ENCODE measurements at places on chromosomes 7 and 10.

DNA sequence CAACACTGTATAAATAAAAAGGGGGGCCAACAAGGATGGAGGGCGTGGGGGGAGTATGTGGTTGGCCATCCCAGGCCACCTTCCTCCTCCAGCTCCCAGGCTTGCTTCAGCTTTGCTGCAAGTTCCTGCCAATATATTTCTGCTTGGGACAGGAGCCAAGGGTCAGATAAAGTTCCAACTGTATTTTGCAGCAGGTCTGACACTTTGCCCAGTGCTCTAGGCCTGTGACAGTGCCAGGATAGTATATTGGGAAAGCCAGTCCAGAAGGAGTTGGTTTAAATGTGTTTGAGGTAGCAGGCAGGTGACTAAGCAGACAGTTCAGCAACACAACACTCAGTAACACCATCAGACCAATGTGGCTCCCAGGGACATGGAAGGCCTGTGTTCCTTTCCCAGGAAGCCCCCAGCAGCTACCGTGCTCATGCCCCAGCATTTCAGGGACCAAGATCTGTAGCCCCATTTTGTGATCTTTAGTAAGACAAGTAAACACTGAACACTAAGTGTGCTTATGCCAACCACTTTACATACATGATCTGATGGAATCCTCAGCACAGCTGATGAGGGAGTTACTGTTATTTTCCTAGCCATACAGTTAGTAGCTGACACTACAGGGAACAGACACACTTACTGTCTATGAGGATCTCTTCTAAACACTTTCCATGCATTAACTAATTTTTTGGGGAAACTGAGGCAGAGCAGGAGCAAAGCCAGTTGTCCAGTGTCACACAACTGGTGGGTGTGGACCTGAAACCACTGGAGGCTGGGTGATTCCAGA, 38.9 kb downstream of the DNAJB12 start:
- DNase-seq, result no peak

- no peak for DNase-seq
These were observed 145.0 kb downstream of the TCERG1L start for GRCh38 chr10:131166486-131166885.

DNA sequence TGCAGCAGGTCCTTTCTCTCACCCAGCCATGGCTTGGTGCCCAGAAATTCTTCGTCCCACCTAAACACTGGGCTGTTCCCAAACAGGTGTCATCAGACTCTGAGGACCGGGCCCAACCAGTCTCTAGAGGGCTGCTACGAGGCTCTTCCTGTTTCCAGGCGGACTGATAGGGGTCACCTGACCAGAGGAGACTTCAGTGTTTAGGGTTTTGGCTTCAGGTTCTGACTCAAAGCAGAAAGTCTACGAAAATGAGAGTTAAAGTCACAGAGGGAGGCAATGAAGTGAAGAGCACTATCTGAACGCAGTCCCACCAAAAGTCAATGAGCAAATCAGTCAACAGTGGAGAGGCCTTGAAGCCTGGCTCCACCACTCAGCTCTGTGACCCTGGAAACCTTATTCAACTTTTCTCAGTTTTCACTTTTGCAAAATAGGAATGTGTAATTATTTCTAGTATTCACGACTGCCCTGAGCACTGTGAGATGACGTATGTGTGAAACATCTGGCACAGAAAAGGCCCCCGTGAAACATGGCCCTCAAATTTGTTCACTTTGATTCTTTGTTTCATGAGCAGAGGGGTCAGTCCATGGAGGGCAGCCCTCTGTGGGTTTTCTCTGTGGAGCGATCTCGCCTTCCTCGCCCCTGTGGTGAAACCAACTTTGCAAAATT, 189.9 kb upstream of the PDE1C start:
- DNase-seq, result no peak

DNA sequence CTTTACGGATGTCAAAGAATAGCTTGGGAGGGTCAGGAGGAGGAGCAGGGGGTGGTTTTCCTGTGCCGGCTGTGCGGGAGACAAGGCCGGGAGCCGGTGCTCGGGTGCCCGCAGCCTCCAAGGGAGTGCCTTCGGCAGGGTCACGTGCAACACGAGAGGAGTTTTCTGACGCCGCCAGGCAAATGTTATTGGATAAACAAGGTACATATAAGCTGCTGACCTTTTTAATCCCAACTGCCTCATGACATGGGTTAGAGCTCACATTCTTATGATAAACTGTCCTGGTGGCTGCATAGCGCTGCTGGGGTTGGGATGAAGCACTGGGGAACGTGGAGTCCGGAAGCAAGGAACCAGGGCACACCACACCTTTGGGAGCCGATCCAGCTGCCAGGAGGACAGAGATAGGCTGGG, 124.8 kb upstream of the PDLIM1 start:
- DNase-seq, result no peak

DNA sequence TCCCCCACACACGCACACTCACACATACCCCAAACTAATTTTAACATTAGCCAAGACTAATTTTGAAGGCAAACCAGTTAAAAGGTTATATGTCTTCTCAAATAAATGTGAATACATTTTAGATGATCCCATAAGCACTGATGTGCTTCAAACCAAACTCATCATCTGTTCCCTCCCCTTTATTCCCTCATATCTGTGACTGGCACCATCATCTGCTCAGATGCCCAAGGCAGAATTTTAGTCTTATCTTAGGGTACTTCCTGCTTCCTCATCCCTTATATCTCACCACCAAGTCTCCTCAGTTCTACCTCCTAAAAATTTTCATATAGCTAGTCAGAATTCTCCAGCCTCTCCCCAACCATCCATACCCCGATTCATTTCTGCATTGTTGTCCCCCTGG, 80.4 kb downstream of the UPF2 start:
- DNase-seq, result no peak

GRCh38 chr7:32588657-32589056, 93.4 kb downstream of the AVL9 start:
- peak; percentile 53 for DNase-seq

- no peak for DNase-seq
These were observed 415.5 kb upstream of the COBL start for GRCh38 chr7:51732116-51732515.

- DNase-seq, result peak; percentile 53
These were observed 561.2 kb upstream of the PHF14 start for GRCh38 chr7:10412422-10413019.

- no peak for DNase-seq
These were observed 126.9 kb downstream of the CNNM2 start for GRCh38 chr10:103044942-103045489.

DNA sequence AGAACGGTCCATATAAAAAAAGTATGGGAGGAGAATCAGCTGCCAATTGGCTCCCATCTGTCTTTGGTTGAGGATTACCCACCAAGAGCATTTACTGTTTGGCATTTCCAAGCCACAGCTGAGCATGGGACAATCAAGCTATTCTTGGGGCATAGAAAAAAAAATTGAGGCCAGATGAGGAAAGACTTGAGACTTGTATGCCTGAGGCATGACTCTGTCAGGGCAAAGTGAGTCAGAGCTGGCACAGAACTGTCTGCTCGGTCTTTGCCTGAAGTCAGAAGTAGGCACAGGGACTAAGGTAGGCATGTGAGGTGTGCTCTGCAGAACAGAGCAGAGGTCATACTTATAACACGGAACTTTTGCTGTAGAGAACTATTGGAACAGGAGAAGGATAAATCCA, 126.5 kb upstream of the CHRM2 start:
- no peak for DNase-seq

DNA sequence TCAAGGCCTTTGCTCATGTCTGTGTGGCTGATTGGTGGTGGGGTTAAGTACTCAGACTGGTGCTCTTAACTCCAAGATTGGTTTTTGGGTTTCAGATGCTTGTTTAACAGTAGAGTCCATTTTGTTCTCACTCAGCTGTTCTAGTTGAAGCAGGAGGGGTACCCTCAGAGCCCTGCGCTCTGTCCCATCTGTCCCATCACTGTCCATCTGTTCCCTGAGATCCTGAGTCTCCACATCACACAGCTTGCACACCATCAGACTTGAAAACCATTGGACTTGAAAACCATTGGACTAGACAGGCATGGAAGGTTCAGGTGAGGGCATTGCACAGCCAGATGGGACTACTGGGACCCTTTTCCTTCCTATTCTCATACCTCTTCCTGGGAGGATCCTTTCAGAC, 39.3 kb downstream of the TMEM178B start:
- no peak for DNase-seq

- peak; percentile 85 for DNase-seq
These were observed 8.5 kb upstream of the C10orf105 start for GRCh38 chr10:71727738-71728737.

- DNase-seq, result peak; percentile 89
These were observed 11.0 kb upstream of the TRIM8 start for GRCh38 chr10:102633287-102633686.

DNA sequence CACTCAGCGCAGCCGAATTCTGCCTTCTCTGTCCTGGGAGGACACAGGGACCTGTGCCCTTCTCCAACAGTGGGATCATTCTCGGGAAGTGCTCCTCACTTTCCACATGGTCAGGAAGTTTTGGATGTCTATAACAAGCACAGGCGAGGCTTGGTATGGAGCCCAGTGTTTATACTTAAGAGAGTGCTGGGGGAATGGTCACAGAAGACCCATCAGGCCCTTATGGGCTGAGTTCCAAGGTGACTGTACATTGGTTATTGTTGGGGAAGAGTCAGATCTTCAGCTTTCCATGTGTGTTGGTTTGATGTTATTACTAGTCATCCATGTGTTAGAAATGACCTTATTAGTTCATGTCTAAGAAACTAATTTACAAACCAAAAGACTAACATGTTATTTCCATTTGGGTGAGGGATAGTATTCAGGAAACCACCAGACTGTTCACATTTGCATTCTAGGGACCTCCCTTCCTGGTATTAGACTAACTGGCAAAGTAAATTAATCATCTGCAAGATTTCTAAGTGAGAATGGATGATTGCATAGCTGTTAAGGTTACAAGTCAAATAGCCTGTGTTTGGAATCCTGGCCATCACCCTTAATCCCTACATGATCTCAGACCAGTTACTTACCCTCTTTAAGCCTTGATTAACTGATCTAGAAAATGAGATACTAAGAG, 834.2 kb downstream of the LRMDA start:
- no peak for DNase-seq

- DNase-seq, result no peak
These were observed 259.3 kb upstream of the TMEM72 start for GRCh38 chr10:44651834-44652233.
